ENCODE measurements at places on chromosomes 7 and 10. TPM values are rescaled to one million over a fixed set of nuclear protein-coding genes. Genes with fewer than 3 reads are reported as not detected.

GRCh38 chr7:27116031-27116961 lies 13.8 kb upstream of the HOXA2 start:
- DNase-seq = no peak

GRCh38 chr10:97667463-97667862 lies 19.6 kb downstream of the AVPI1 start:
- DNase-seq = no peak

GRCh38 chr10:64731016-64731415 lies 1209.8 kb downstream of the REEP3 start:
- no peak for DNase-seq

DNA sequence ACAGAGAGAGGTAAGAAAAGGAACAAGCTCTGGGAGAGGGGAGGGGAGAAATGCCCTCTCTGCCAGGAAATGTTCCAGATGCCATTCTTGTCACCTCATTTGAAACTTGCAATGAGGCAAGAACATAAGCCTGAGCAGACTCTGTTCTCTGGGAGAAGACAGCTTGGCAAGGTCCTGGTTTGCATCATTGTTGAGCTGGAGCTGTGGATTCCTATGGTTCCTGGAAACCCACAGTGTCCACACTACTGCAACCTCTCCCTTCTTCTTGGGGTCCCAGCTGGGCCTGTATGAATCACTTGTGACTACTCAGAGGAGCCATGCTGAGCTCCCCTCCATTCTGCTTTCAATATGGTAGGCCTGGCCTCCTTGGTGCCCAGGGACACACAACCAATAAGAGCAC lies 60.8 kb upstream of the HECTD2 start:
- no peak for DNase-seq

GRCh38 chr10:74223755-74224529 lies 72.9 kb downstream of the ADK start:
- DNase-seq = no peak

Gene CALHM1
- not detected for total RNA-seq

DNA sequence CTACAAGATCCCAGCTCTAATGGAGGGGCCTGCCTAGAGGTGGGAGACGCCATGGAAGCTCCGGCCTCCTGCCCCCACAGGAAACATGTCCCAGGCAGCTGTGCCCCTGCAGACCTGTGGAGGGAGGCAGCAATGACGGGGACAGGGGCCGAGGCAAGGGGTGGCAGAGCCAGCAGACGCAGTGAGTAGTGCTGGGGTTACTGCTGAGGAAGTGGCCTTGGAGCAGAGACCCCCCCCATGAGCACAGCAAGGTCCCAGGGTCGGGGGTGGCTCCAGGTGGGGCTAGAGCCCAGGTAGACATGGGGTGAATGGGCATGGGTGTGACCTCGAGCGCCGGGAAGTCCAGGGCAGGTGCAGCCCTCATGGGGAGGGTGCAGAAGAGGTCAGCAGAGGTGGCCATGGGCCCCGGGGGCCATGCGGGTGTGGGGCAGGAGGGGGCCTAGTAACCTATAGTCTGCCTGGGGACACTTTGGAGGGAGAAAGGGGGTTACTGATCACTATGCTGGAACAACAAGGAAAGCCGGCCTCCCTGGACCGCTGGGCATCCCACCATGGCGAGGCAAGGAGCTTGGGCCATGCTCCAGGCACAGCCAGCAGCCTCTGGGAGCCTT lies 45.5 kb downstream of the JAKMIP3 start:
- no peak for DNase-seq

Gene POMZP3
- 2.7 TPM for total RNA-seq

DNA sequence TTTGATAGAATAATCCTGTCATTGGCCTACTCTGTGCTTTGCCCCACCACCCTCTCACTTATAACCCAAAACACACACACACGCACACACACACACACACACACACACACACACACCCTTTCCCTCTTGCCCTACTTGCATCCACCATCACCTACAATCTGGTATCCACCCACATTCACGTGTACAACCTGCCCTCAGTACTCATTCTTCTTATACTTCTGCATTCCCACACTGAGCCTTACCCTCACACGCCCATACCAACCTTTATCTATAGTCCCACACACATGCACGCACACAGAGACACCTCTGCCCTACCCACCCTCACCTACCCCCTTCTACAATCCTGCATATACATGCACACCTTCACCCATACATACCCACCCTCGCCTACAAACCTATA lies 10.8 kb upstream of the SRI start:
- no peak for DNase-seq

DNA sequence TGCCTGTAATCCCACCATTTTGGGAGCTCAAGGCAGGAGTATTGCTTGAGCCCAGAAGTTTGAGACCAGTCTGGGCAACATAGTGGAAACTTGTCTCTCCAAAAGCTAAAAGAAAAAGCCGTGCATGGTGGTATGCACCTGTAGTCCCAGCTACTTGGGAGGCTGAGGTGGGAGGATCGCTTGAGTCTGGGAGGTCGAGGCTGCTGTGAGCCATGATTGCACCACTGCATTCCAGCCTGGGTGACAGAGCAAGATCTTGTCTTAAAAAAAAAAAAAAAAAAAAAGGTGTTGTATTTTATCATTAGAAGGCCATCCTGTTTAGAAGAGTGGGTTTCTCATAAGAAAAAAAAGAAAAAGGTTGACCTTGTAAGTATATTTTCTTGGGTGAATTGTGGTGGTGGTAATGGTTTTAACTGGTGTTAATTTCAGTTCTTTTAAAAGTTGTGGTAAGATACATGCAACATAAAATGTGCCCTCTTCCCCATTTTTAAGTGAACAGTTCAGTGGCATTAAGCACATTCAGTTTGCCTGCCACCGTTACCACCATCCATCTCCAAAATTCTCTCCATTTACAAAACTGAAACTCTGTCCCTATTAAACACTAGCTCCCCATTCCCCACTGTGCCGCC lies 34.7 kb downstream of the GRIFIN start:
- DNase-seq = no peak

Gene BAMBI
- total RNA-seq = 0.92 TPM

DNA sequence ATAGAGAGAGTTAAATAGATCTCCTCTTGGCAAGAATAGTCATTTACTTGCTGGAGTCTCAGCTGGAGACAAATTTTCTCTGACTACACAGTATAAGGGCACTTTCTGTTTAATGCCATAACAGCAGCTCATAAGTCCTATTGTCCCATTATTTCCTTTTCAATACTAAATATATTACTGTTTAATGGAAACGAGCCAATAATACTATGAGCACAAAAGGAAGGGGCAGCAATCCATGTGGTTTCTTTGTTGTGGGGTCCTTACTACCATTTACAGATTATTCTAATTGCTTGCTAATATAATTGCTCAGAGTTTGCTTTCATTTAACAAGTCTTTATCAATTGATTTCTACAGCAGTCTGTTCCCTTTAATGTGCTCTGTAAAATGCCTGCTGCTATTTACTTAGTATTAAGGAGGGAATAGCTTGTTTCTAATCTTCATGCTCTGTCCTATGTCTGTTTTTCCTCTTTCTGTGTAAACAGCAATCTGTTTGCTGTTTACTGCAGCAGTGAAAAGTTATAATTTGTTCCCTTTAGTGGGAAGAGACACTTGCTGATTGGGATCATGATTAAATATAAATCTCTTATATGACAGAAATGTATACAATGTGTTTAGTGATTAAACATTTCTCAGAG lies 296.2 kb upstream of the SMIM30 start:
- DNase-seq = no peak

DNA sequence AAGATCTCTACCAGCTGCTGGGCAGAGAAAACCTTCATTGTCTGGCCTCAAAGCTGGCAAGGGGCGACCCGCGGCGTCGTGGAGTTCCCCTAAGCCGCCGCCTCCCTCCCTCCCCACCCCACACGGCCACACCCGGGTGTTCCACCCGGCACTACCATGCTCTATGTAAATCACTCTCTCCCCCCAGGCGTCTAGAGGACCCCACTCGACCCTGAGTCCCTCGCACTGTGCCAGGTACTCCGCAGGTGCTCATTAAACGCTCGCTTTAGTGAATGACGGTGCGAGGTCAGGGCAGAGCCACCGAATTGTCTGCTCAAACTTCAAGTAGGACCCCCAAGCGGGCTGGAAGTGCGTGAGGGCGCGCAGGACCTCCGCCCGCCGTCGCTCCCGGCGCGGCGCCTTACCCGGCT lies 628 bp downstream of the PARP12 start:
- peak; percentile 33 for DNase-seq

Gene FZD1
- 127 TPM for total RNA-seq

DNA sequence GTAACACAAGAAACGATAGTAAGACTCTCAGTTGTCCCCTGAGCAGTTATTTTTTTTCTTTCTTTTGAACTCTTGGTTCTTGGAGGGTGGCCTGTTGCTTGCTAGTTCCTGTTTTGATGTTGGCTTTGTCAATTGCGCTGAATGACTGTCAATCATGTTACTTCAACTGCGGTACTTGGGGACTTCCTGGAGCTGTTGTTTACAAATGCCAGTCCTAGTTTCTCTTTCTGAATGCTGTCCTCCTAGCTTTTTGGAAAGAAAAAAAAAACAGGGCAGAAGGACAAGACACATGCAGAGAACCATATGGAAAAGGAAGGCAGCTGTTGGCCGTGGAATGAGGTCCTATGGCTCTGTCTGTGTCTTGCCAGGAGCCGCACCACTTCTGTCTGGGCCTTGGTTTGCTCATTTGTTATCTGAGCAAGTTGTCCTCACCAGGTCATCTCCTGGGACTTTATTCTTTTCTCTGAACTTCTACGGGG lies 7.0 kb upstream of the PDCD4 start:
- no peak for DNase-seq
